Activated CD4-positive, alpha-beta T cell treated with anti-CD3 and anti-CD28 coated beads, Interleukin-10, Interleukin-2, amounts not matched to agents 100 ng/mL and 50 ng/mL, durations not matched to agents 16 hours and 8 hours (primary cell): ENCODE measurements at places on chromosomes 2 and 18.

DNA sequence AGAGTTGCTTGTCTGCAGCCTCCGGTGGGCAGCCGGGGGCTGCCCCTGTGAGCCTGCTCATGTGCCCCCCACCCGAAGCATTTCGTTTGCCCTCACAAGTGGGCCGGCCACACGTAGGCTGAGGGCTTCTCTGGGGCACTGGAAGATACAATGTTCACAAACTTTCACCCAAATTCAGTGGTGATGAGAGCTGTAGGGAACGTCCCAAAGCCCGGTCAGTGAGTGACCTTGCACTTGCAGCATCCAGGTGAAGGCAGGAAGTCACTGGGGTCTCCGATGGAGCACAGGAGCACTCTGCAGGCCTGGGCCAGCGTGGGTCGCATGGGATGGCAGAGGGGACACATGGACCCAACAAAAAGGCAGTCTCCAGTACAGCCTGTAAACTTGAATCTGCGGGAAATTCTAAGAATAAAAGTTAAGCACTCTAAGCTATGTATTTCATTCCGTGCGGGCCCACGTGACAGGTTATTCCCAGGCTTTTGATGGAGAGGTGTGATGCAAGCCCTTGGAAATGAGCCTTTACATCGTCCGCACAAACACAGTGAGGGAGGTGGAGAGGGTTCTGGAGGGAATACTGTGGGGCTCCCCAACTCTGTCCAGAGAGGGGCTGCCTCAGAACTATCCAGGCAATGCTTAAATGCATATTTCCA, 42.5 kb downstream of the CNGA3 start:
- no peak for DNase-seq

GRCh38 chr2:54419855-54420523, 36.1 kb upstream of the SPTBN1 start:
- no peak for DNase-seq

GRCh38 chr2:100780203-100781008, 39.5 kb upstream of the NPAS2 start:
- DNase-seq = no peak

DNA sequence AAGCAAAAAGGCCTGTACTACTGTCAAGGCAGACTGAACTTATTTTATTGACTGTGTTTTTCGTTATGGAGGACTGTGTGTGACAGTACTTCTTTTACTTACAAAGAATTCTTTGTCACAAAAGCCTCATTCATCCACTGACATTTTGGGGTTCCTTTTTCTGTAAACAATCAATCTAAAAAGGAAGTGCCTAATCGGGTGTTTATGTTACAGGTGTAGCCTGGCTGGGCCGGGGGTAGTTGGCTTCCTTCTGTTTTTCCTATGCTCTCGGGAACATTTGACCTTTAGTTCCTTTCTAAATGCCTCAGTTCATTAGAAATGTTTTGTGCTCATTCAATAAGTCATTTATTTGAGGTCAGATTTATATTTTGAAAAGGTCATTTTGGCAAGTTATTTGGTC, 8.3 kb downstream of the ZCCHC2 start:
- no peak for DNase-seq

GRCh38 chr2:137302957-137303356, 537.6 kb downstream of the THSD7B start:
- no peak for DNase-seq

- DNase-seq = no peak
Observed at GRCh38 chr2:144300632-144301031, 219.3 kb downstream of the ZEB2 start.
